ENCODE measurements at places on chromosomes 16 and 17.

GRCh38 chr16:54287131-54288029 lies 793 bp upstream of the IRX3 start:
- no peak for DNase-seq

DNA sequence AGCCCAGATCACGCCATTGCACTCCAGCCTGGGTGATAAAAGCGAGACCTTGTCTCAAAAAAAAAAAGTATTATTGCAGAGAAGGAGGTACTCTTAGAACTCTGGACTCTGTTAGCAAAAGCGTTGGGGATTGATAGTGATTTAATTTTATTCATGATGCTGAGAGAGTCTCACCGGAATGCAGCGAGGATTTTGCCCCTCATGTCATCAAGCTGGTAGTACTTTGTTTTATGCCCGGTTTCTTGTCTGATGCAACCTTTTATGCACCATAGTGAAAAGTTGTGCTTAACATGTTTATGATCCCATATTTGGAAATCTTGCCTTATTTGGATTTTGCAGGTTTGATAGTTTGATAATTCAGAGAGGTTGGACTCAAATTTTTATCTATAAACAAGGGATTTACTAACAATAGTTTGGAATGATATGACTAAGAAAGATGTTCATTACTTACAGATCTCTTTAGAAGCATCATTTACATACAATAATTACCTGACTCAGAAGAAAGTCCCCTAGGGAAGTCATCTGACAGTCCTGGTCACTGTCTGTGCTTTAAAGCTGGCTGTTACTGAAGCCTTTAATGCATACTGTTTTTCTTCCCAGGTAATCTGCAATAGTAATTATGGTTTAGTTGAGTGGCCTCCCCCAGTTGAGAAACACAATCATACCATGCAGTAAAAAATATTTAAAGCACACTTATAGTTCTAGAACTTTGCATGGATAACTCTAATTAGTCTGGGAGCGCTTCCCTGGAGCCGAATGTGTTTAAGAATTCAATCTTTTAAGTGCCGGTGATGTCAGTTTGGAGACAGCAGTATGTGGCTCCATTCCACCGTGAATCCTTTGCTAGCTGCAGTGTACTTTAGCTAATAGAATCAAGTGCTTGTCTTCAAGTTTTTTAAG lies 120.9 kb downstream of the PRKCA start:
- DNase-seq = no peak

- peak; percentile 31 for DNase-seq
Measured at GRCh38 chr16:2032285-2033056, 5.8 kb downstream of the NHERF2 start.

DNA sequence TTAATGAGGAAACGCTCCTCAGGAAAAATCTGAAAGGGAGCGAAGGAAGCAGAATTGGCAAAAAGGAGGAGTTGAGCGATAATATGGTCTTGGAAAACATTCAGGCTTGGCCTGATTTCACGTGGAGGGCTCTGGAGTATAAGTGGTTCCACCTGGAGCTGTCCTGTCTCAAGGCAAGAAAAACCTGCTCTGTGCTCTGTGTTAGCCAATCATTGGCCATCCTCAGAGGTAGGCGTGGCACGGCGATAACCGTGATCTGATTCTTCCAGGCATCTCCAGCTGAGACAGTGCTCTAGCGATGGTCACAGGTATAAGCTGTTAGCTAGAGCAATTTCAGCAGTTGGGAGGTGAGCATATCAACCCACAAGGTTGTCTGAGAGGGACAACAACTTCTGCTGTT lies 450.5 kb upstream of the MAF start:
- no peak for DNase-seq

DNA sequence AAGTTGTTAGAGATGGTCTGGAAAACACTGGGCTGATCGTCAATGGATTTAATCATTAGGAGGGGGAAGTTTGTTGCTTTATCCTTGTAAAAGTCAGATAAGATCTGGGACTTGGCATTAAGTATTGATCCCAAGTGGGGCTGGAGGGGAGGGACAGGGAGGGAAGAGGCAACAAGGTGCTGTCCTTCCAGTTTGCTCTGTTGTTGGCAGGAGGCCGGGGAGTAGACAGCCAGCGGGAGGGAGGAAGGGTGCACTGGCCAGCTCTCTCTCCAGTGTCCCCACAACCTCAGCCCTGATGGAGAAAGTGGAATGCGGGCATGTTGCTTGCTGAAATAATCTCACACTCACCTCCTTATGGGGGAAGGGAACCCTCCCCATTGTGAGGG lies 210.2 kb downstream of the CCDC182 start:
- DNase-seq = no peak

DNA sequence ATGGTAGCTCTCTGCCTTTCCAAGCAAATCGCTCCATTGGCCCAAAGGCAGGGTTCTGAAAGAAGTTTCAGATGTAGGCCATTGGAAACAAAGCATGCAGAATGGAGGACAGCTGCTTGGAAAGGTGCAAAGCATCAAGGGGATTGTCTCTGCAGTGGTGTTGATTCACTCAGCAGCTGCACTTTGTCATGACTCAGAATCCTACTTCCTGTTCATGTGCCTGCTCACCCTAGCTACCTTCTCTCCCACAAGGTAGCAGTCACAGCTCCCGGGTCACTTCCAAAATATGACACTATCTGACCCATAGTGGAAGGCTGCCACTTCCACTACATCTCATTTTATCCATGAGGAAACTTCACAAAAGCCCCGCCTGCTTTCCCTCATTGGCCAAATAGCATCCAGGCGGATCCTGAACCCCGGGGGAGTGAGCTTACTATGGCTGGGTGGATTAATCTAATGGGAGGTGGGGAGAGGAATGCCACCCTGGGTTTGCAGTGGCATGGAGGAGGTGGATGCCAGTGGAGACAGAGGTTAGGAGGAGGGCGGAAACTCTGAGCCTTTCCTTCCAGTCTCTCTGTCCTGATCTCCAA lies 74.7 kb upstream of the NKD1 start:
- no peak for DNase-seq

GRCh38 chr16:89505204-89506112 lies 2.7 kb upstream of the SPG7 start:
- DNase-seq = peak; percentile 50

- no peak for DNase-seq
Measured at GRCh38 chr16:18975109-18975508, 8.6 kb upstream of the TMC7 start.

- no peak for DNase-seq
Measured at GRCh38 chr17:49442041-49442440, 27.4 kb upstream of the PHB1 start.

- DNase-seq = no peak
Measured at GRCh38 chr17:11803231-11803969, 193.9 kb downstream of the ZNF18 start.

DNA sequence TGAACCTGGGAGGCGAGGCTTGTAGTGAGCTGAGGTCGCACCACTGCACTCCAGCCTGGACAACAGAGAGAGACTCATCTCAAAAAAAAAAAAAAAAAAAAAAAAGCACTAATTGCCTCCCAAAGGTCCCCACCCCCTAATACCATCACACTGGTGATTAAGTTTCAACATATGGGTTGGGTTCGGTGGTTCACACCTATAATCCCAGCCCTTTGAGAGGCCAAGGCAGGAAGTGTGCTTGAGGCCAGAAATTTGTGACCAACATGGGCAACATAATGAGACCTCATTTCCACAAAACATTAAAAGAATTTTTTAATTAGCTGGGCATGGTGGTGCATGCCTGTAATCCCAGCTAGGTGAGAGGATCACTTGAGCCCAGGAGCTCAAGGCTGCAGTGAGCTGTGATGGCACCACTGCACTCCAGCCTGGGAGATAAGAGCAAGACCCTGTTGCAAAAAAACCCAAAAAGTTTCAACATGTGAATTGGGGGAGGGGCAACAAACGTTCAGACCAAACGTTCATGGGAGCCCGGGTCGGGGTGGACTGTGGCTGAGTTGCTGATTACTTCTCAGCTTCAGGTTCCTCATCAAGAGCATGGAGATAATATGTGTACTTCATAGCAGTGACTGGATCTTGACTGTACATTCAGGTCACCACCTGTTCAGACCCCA lies 62.1 kb upstream of the NOL11 start:
- no peak for DNase-seq

GRCh38 chr16:78926723-78927210 lies 673.8 kb downstream of the MAF start:
- no peak for DNase-seq

DNA sequence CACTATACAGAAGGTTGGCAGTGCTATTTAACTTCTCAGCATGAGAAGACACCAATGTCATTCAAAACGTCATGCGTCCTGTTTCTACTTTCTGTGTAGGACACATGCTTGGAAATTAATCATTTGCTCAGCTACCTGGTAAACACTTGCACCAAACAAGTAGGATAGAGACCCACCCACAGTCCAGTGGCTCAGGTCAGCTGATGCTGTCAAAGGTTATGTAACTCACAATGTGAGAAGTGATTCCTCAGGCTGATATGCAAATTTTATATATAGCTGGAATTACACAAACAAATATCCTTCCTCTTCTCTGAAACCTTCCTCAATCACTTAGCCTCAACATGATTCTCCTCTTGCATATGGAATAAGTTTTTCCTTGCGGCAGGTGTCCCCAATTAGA lies 59.6 kb downstream of the ZZEF1 start:
- no peak for DNase-seq

- no peak for DNase-seq
Measured at GRCh38 chr17:71327376-71328059, 793.3 kb upstream of the SOX9 start.

DNA sequence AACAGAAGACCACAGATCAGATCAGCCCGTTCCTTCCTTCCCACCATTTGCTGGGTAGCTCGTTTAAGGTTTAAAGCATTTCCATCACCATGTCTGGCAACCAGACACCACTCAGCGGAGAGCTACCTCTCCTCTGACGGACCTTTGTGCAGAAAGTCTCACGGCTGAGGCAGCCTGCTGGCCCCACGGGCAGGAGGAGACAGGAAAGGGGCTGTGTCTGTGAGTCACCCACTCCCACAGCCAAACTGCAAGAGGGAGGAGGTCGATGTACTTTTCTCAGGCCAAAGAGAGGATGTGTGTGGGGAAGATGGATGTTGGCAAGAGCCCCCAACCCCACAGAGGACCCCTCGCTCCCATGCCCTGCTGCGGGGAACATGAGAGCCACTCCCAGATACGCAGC lies 92.1 kb downstream of the ZNF423 start:
- DNase-seq = no peak

- no peak for DNase-seq
Measured at GRCh38 chr16:89555780-89556179, 4.7 kb upstream of the RPL13 start.

DNA sequence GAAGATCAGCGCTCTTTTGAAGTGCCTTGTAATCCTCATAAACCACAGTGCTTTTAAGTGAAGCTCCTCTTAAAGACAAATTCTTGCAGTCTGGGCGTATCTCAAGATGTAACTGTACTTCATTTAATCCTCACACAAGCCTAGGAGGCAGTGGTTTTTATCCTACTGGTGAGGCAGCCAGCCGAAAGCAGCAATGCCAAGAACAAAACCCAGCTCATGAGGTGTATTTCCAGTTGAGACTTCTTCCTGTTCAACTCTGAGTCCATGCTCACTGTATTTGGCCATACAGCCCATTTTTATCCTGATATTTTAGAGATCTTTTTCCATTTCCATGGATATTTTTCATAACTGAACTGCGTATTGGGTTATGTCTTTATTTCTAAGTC lies 13.7 kb downstream of the CTRB2 start:
- no peak for DNase-seq

- DNase-seq = no peak
Measured at GRCh38 chr16:53995378-53995777, 291.2 kb downstream of the IRX3 start.

GRCh38 chr17:699345-699744 lies 15.3 kb downstream of the VPS53 start:
- no peak for DNase-seq
